ENCODE measurements at places on chromosomes 1 and 21.

GRCh38 chr1:89780721-89781120 is 40.1 kb upstream of the LRRC8D start:
- peak; percentile 61 for DNase-seq

- DNase-seq, result no peak
These were observed 232.6 kb downstream of the COL11A1 start for GRCh38 chr1:102875756-102876155.

- DNase-seq, result peak; percentile 29
These were observed 123.5 kb downstream of the TIAM1 start for GRCh38 chr21:31220575-31220974.

GRCh38 chr1:226529891-226530290 is 18.7 kb upstream of the STUM start:
- no peak for DNase-seq

DNA sequence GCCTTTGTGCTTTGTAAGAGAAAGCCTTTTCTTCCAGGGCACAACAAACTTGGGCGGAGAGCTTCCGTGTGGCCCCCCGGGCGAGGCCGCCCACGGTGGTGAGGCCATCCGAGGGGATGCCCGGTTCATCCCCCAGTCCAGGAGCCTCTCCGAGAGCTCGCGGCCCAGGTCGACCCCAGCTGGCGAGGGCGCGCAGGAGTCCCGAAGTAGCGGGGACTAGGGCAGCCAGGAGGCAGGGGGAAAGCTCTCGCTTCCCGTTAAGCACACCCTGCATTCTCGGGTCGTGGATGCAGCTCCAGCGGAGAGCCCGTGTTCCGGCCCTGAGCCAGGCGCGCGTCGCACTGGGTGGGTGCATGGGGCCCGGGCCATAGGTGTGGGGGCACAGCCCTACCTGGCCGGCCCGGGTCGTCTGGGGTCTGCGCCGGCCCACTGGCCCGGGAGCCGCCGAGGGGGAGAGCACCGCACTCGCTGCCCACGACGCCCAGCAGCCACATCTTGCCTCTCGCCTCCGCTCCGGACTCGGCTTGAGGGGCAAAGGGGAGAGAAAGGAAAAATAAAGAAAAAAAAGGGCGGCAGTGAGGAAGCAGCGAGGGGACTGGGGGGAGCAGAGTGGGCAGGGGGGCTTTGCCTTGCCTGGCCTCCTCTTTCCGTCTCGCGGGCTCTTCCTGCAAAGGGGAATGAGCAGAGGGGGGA is 1.8 kb downstream of the RNF220 start:
- no peak for DNase-seq

DNA sequence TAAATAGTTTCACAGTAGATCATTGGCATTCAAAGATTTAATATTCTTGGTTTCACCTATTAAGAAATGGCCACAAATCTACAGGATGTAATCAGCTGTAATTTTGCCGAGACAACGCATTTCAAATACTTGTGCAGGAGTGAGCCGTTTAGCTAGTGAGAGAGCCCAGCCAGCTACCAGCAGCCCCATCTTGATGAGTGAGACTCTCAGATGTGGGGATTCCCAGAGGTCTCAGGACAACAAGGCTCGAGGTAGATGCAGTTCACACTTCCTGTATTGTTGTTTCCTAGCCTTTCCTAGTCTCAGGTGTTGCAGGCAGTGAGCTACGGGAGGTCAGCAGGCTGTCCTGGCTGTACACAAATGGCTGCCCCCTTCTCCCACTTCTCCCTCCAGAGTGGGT is 108.6 kb downstream of the PBX1 start:
- no peak for DNase-seq

- DNase-seq, result no peak
These were observed 98.3 kb downstream of the ABCA4 start for GRCh38 chr1:94022471-94023189.

GRCh38 chr1:192807211-192808162 is 1.4 kb upstream of the RGS2 start:
- no peak for DNase-seq

GRCh38 chr1:10031461-10031860 is 1.3 kb upstream of the UBE4B start:
- peak; percentile 16 for DNase-seq

- DNase-seq, result peak; percentile 73
These were observed 40.9 kb downstream of the LAMC2 start for GRCh38 chr1:183226963-183227362.

- no peak for DNase-seq
These were observed 16.5 kb upstream of the ALX3 start for GRCh38 chr1:110086961-110087360.

DNA sequence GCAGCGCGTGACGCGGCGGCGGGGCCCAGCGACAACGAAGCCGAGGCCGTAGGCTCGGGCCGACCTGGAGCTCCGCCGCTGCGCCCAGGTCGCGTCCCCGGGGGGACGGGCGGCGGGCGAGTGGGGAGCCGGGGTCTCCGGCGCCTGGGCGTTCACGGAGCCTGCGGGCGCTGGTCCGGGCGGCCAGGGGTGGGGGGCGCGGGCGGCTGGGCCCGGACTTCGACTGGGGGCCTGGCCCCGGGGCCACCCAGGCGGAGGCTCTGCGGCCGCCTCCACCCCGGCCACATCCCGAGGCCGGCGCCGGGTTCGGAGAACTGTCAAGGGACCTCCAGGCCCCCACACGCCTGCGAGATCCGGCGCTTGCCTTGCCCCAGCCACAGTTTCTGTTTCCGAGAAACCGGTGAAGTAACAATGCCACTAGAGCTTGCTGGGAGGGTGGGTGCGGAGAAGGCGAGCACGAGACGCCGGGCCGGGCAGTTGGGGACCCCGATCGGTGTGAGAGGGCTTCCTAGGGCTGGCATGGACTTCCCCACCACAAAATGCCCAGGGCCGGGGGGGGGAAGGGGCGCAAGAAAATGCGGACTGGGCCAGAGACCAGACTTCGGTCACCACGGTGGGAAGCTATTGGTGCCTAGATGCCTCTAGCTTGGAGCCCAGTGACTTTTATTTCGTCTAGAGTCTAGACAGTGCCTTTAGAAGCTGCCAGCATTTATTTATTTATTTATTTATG is 501 bp downstream of the FBXO6 start:
- DNase-seq, result no peak

GRCh38 chr21:17467829-17468228 is 45.0 kb upstream of the CXADR start:
- DNase-seq, result no peak

DNA sequence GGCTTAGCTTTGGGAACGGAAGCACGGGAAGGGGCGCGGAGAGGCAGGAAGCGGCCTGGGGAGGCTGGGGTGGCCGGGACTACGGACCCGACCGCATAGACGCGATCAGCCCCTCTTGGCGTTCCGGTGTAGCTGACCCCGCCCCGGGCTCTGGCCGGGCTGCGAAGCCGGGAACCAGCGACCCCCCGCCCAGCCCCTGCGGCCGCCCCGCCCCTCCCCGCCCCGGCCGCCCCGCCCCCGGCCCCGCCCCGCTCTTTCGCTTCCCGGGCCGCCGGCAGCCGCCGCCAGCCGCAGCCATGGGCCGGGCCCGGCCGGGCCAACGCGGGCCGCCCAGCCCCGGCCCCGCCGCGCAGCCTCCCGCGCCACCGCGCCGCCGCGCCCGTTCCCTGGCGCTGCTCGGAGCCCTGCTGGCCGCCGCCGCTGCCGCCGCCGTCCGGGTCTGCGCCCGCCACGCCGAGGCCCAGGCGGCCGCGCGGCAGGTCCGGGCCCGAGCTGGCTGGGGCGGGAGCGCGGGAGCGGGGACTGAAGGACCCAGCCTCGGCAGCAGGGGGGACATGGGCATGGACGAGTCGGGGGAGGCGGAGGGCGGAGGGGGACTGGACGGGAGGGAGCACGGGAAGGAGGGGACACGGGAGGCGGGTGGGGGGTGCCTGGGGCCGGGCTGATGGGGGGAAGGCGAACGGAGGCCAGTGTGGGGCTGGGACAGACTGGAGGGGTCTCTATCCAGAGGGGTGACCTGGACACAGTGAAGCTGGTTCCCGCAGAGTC is at the start of gene SELENON:
Gene SELENON, plus strand, starts transcription at position 259 of the 768 bp plus-strand sequence. Its CDS starts 38 bp downstream, at position 297.
- DNase-seq, result peak; percentile 33

- DNase-seq, result no peak
These were observed 25.2 kb downstream of the MFAP2 start for GRCh38 chr1:16955186-16955585.

DNA sequence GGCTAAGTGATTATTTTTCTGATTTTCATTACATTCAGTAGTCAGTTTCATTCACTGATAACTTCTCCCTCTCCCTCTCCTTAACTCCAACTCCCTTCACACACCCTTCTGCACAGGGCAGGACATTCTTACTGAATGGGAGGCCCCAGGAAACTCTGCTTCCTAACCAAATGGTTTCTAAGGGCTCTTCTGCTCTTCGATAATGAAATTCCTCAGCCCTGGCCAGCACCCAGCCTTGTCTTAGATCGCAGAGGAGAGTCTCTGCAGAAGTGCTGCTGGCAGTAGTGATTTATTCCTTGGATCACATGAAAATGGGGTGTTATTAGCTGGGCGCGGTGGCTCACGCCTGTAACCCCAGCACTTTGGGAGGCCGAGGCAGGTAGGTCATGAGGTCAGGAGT is 16.4 kb downstream of the PLEKHM2 start:
- no peak for DNase-seq

DNA sequence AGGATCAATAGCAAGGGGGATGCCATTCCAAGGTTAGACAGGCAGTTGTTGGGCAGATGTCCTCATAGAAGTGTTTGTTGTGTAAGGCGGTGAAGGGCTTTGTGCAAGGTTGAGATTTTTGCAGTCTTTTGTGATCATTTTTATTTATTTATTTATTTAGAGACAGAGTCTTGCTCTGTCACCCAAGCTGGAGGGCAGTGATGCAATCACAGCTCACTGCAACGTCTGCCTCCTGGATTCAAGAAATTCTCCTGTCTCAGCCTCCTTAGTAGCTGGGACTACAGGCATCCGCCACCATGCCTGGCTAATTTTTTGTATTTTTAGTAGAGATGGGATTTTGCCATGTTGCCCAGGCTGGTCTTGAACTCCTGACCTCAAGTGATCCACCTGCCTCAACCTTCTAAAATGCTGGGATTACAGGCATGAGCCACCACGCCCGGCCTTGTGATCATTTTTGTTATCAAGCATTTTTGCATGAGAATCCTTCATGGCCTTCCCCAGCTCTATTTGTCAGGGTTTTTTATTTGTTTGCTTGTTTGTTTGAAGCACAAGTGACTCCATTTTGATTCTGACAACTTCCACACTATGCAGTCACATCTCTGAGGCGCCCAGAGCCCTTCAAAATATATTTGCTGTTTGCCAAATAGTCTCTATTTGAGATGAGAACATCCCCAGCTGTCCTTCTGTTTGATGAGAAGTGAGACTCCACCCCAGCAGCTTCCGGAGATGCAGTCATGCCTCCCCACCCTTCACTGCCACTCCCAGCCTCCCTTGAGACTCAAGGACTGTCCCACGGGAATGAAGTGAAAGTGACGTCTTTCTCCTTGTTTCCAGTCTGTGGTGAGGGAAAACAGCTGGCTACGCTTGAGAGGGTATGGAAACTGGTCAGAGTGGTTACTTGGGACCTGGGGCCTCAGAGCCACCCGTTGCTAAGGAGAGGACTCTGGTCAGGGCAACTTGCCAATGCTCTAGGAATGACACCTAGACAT is 38.0 kb downstream of the TMEM50B start:
- DNase-seq, result peak; percentile 76

DNA sequence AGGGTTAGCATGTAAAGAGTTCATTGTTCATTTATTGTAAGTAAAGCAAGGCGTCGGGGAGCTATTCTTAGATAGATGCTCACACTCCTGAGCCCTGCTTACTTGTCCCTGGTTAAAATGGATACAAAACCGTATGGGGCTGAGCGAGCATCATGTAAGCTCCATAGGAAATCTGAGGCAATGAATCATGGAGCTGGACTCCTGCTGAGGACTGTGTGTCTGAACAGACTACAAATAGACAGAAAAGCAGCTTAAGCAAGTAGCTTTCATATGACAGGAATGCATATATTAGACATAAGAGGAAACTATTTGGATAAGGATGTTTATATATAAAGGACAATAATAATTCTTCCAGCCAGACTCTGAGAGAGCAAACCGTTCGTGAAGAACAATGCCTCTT is 604.9 kb upstream of the PTBP2 start:
- DNase-seq, result no peak

GRCh38 chr1:9453375-9453774 is 85.9 kb upstream of the SLC25A33 start:
- DNase-seq, result no peak

GRCh38 chr1:65668368-65668767 is 124.3 kb upstream of the PDE4B start:
- DNase-seq, result no peak

- DNase-seq, result no peak
These were observed 309.9 kb upstream of the PRMT6 start for GRCh38 chr1:106746448-106747085.

DNA sequence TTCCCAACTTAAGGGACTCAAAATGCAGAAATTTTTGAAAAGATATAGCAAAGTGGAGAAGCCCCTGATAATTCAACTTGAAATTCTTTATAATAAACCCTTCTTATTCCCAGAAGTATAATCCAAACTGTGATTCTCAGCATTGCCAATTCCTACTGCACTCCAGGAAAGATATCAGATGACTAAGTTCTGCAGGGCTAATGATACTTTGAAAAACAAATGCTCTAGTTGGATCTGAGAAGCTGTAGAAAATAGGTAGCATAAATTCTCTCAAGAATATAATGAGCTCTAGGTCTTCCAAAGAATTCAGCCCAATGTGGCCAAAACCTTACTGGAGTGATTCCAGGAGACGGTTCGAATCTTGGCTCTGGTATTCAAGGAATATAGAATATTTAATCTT is 294.0 kb upstream of the PTBP2 start:
- DNase-seq, result no peak

- DNase-seq, result no peak
These were observed 30.1 kb downstream of the C1orf21 start for GRCh38 chr1:184416946-184417345.

DNA sequence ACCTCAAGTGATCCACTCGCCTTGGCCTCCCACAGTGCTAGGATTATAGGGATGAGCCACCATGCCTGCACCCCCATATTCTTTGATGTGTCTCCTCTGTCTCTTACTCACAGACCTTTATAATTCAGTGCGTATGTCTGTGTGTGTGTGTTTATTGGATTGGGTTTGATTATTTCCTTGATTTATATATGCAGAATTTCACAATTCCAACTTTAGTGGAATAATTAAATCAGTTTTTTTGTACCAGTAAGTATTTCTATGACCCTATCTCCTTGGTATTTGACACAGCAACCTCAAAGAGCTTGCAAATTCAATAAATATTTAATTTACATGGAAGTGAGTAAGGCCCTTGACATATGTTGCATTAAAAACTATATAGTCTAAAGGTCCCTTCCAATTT is 333.9 kb upstream of the ADAMTS5 start:
- DNase-seq, result no peak

Measured in SW480 (cell line).